Left colon (tissue), 2 donors: ENCODE measurements at places on chromosomes 11 and 22.
A peak's percentile ranks its signal among the peaks of the same experiment; 100 is the strongest.

- DNase-seq: no peak
These were observed 227.6 kb upstream of the PITPNB start for GRCh38 chr22:28146401-28147314.

GRCh38 chr11:2144544-2145248, 5.5 kb upstream of the IGF2 start:
- DNase-seq: no peak

GRCh38 chr11:134559602-134559962, 147.5 kb upstream of the B3GAT1 start:
- DNase-seq: no peak

GRCh38 chr11:44728491-44728910, 1.7 kb downstream of the TSPAN18 start:
- peak; percentile 20 for DNase-seq

GRCh38 chr22:32222991-32223390, 18.1 kb upstream of the RFPL2 start:
- no peak for DNase-seq

DNA sequence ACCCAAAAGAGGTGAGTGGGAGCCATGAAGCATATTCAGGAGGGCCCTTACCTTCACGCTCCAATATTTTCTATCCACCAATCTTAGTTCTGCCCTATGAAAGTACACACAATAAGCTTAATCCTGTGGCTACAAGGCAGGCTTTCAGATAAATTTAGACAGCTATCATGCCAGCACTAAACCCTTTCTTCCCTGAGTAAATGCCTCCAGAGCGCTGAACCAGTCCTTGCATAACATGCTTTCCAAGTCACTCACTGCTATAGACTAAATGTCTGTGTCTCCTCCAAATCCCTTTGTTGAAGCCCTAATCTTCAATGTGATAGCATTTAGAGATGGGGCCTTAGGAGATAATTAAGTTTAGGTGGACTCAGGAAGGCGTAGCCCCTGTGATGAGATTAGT, 50.3 kb upstream of the FIBIN start:
- DNase-seq: no peak

- DNase-seq: no peak
These were observed 13.2 kb upstream of the USP18 start for GRCh38 chr22:18136563-18137320.
